Kidney (tissue), 22 donors: ENCODE measurements at places on chromosomes 1 and 21. TPM values are rescaled to one million over a fixed set of nuclear protein-coding genes. Genes with fewer than 3 reads are reported as not detected.

DNA sequence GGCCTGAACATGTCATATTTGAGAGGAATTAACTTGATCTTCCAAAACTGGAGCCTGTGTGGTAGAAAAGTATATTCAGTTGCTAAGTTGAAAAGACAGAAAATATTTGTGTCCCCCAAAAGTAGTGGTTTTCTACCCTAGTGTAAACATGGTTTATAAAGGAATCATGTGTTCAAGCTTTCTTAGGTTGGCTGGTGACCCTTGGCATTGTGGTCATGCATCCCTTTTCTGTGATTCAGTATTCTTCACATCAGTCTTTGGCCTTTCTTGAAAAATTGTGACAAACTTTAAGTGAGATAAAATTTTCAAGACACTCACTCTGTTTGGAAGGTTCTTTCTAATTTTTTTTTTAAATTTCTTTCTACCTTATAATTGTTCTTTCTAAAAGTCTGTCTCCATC, 193.2 kb downstream of the DHRS3 start:
- H3K4me3 ChIP-seq: no peak overlapping the region
- H3K27ac ChIP-seq: no peak overlapping the region

GRCh38 chr1:185345913-185346720, 29.1 kb upstream of the IVNS1ABP start:
- H3K27ac ChIP-seq: no peak overlapping the region
- H3K27me3 ChIP-seq: no peaks in the 10 kb centered on the region

- no peaks in the 10 kb centered on the region for H3K4me1 ChIP-seq
- no peak overlapping the region for H3K4me3 ChIP-seq
- peak overlapping the region; percentile 61 for H3K27ac ChIP-seq
- no peaks in the 10 kb centered on the region for H3K36me3 ChIP-seq
- no peak for DNase-seq
Measured at GRCh38 chr1:94231746-94232145, 5.6 kb downstream of the ARHGAP29 start.

DNA sequence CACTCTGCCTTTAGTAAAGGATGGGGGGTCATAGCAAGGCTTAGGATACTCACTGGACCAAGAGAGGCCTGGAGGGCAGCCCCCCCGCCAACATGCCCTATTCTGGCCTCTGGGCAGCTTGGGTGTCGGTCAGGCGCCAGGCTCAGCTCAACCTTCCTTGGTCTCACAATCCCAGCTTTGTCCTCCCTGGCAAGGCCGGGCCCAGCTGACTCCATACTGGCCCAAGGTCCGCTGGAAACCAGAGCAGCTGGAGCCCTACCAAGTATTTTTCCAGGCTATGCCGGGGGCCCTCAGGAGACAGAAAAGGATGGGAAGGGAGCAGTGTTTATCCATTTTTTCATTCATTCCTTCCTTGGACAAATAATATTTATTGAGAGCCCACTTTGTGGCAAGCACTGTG, 6.2 kb downstream of the FBXO2 start:
- peaks cover 11% of the 10 kb centered on the region for H3K27me3 ChIP-seq
- no peaks in the 10 kb centered on the region for H3K4me1 ChIP-seq
- no peak overlapping the region for H3K4me3 ChIP-seq
- no peak for DNase-seq
- no peak overlapping the region for H3K27ac ChIP-seq
- H3K36me3 ChIP-seq: no peaks in the 10 kb centered on the region

- H3K27ac ChIP-seq: no peak overlapping the region
- no peak overlapping the region for H3K4me3 ChIP-seq
- H3K4me1 ChIP-seq: no peaks in the 10 kb centered on the region
- no peak for DNase-seq
Measured at GRCh38 chr1:159532922-159533321, 2.9 kb downstream of the OR10J5 start.

- DNase-seq: no peak
- no peak overlapping the region for H3K27ac ChIP-seq
- H3K4me1 ChIP-seq: peaks cover 7% of the 10 kb centered on the region
Measured at GRCh38 chr1:204070895-204071294, 2.0 kb upstream of the SOX13 start.

- no peak overlapping the region for H3K27ac ChIP-seq
- no peaks in the 10 kb centered on the region for H3K27me3 ChIP-seq
- H3K4me1 ChIP-seq: no peaks in the 10 kb centered on the region
- DNase-seq: no peak
Measured at GRCh38 chr1:225595974-225596551, 56.9 kb downstream of the ENAH start.

DNA sequence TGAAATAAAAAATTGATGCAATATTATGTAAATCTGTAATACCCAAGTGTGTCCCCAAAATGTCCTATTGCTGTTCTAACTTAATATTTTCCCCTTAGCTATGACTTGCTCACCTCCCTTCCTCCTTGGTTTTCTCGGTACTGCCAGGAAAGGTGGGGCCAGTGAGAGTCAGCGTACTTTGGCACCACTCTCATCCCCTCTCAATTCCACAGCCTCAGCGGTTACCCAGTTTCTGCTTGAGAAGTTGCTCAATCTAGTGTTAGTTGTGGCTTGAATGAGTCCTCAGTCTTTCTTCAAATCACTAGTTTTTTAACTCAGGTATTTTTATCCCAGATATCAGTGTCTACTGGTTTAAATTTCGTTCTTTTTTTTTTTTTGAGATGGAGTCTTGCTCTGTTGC, 32.3 kb downstream of the BCAS2 start:
- no peaks in the 10 kb centered on the region for H3K4me1 ChIP-seq
- no peaks in the 10 kb centered on the region for H3K36me3 ChIP-seq

GRCh38 chr1:100847361-100848082, 47.1 kb downstream of the EXTL2 start:
- peak overlapping the region; percentile 26 for H3K27ac ChIP-seq
- H3K4me3 ChIP-seq: peak overlapping the region; percentile 43
- H3K36me3 ChIP-seq: no peaks in the 10 kb centered on the region

DNA sequence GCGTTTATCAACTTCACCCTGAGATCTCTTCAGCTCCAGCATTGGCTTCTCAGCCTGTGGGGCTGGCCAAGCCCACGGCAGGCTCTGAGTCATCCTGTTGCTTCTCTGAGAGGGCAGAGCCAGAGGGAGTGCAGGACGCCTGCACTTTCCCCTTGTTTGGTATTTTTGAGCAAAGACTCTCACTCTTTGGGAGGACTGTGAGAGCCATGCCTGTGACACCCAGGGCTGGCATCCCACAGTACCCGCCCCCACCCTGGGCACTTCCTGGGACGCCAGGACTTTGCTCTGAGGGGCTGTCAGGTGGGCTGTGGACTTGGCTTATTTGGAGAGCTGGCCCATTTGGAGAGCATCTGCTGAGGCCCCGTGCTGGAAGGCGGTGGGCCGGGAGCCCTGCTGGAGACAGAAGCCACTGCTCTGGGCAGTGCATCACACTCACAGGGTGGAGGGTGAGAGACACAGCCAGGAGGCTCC, 37.4 kb downstream of the VANGL1 start:
- H3K4me1 ChIP-seq: no peaks in the 10 kb centered on the region
- H3K27me3 ChIP-seq: no peaks in the 10 kb centered on the region
- H3K27ac ChIP-seq: no peak overlapping the region
- no peak overlapping the region for H3K4me3 ChIP-seq
- DNase-seq: no peak
- H3K36me3 ChIP-seq: no peaks in the 10 kb centered on the region

DNA sequence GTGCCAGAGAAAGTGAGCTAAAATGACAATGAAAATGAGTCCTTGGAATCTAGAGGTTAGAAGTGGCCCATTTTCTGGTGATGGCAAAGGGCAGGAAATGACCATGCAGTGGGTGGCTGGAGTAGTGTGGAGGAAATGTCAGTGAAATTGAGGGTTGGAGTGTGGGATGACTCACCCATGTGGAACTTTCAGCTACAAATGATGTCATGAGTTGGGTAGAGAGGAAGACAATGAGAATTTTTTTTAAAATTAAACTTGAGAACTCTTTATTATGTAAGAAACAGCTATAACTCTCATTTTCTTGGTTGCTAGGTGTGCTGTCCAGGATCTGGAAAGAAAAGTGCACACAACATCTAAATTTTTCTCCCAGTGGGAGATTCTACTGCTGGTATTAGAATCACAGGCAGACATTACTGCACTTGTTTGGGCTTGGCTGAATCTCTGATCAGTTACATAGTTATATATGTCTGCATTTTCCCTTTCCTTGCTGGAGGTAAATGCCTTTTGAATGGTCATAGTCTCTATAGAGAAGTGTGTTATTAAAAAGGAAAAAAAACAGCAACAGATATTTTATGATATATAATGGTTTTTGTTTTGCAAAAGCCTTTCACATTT, 56.8 kb upstream of the GNG12 start:
- no peaks in the 10 kb centered on the region for H3K36me3 ChIP-seq
- peak; percentile 15 for DNase-seq
- H3K4me3 ChIP-seq: no peak overlapping the region
- H3K27ac ChIP-seq: no peak overlapping the region
- H3K4me1 ChIP-seq: no peaks in the 10 kb centered on the region
- H3K27me3 ChIP-seq: no peaks in the 10 kb centered on the region

GRCh38 chr1:37951041-37951782, 4.4 kb upstream of the INPP5B start:
- H3K27ac ChIP-seq: no peak overlapping the region
- no peaks in the 10 kb centered on the region for H3K27me3 ChIP-seq
- H3K4me3 ChIP-seq: no peak overlapping the region
- no peaks in the 10 kb centered on the region for H3K4me1 ChIP-seq

GRCh38 chr1:145960468-145961108, 2.8 kb upstream of the LIX1L start:
- peak overlapping the region; percentile 77 for H3K27ac ChIP-seq
- H3K27me3 ChIP-seq: no peaks in the 10 kb centered on the region
- DNase-seq: peak; percentile 94
- H3K36me3 ChIP-seq: no peaks in the 10 kb centered on the region
- H3K4me3 ChIP-seq: peak overlapping the region; percentile 74

DNA sequence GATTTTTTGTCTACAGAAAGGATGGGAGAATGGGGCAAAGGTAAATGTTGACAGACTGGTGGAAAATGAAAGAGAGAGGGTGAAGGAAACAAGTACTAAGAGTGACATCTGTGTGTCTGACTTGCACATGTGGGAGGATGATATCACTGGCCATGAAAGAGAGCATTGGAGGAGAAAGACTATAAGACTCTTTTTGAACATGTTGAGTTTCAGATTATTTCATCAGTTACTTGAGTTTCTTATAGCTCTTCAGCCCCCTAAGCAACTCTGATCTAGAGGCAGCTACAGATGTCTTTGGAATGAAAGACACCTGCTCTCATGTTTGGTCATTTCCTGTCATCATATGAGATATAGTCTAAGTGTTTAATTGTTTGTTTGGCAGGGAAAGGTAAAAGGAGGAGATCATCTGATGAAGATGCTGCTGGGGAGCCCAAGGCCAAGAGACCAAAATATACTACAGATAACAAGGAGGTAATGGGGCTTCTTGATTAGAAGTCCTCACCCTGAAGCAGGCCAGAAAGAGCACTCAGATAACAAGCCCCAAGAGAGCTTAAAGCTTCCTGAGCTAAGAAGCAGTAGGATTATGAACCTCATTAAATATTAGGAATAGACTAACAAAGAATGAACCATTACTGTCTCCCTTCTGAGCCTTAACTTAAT, 4.5 kb downstream of the POLR3C start:
- H3K36me3 ChIP-seq: peaks cover 56% of the 10 kb centered on the region
- DNase-seq: no peak
- no peaks in the 10 kb centered on the region for H3K4me1 ChIP-seq
- no peak overlapping the region for H3K27ac ChIP-seq
- no peak overlapping the region for H3K4me3 ChIP-seq

DNA sequence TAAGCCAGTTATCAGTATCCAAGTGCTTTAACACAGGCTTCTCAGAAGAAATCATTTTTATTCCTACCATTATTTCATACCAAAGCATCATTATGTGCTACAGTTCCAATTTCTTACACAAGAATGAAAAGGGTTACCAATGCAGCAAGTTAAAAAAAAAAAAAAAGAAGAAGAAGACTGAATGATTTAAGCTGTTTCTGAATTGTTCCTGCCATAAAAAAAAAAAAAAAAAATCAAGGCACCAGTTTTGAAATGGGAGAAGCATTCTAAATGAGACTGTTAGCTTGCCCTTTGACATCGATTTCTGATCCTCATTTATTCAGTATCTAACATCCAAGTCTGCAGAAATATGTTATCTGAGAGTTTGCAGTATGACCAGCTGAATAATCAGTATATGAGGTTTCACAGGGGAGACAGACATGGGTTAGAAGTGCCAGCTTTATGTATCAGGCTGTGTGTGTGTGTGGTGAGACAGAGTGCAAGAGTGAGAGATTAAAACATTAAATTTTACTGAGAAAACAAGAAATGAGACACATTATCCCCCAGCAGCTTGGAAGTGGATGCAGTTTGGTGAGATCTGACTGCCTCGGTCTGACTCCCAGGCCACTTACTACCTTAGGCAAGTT, 105.8 kb downstream of the COLGALT2 start:
- H3K4me3 ChIP-seq: no peak overlapping the region
- no peak for DNase-seq
- no peaks in the 10 kb centered on the region for H3K27me3 ChIP-seq

GRCh38 chr1:83077411-83077810, 921.5 kb downstream of the TTLL7 start:
- no peaks in the 10 kb centered on the region for H3K4me1 ChIP-seq
- no peak overlapping the region for H3K27ac ChIP-seq
- no peak overlapping the region for H3K4me3 ChIP-seq
- no peak for DNase-seq
- H3K36me3 ChIP-seq: no peaks in the 10 kb centered on the region

GRCh38 chr1:96538883-96539282, 182.7 kb upstream of the PTBP2 start:
- no peak for DNase-seq
- H3K36me3 ChIP-seq: no peaks in the 10 kb centered on the region
- no peaks in the 10 kb centered on the region for H3K27me3 ChIP-seq
- H3K4me1 ChIP-seq: no peaks in the 10 kb centered on the region
- H3K27ac ChIP-seq: no peak overlapping the region

GRCh38 chr1:52243221-52243987, 101.5 kb downstream of the ZFYVE9 start:
- no peaks in the 10 kb centered on the region for H3K27me3 ChIP-seq
- no peak overlapping the region for H3K27ac ChIP-seq
- no peaks in the 10 kb centered on the region for H3K36me3 ChIP-seq
- DNase-seq: no peak

The GSTM1 gene
- polyA plus RNA-seq: 61.2 TPM

The CR1L gene
- polyA plus RNA-seq: 1.4 TPM

The GIPC2 gene
- 20.3 TPM for polyA plus RNA-seq

The SLAMF9 gene
- polyA plus RNA-seq: not detected

The RGSL1 gene
- not detected for polyA plus RNA-seq

The PLA2G4A gene
- 3.4 TPM for polyA plus RNA-seq

The AMY2A gene
- polyA plus RNA-seq: 0.26 TPM

The TESK2 gene
- 1.6 TPM for polyA plus RNA-seq

The LRRC8B gene
- polyA plus RNA-seq: 2.4 TPM

The MTMR11 gene
- polyA plus RNA-seq: 21.6 TPM

The SPRR2E gene
- polyA plus RNA-seq: not detected
